Activated CD4-positive, CD25-positive, alpha-beta regulatory T cell (primary cell): ENCODE measurements at places on chromosomes 6 and 20.

DNA sequence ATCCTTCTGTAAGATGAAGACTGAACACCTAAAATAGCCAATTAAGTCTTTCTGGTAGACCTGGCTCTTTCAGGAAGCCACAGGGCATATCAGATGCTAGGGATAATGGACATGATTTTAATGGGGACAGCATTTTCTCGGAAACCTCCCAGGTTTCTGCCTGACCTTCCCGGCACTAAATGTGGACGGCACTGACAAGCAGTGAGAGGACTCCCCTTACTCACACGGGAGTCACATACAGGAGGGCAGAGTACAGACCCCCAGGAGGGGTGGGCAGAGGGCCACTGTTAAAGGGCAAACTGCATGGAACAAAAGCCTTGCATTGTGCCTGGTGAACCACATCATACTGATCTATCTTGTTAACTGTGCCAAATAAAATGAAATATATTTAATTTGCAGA lies 19.9 kb downstream of the PSMG4 start:
- DNase-seq = no peak

- DNase-seq = no peak
Observed at GRCh38 chr6:52388790-52389189, 26.8 kb downstream of the PAQR8 start.

- no peak for DNase-seq
Observed at GRCh38 chr6:143232849-143233248, 172.2 kb downstream of the AIG1 start.

- no peak for DNase-seq
Observed at GRCh38 chr6:38103921-38104320, 284.4 kb downstream of the ZFAND3 start.

DNA sequence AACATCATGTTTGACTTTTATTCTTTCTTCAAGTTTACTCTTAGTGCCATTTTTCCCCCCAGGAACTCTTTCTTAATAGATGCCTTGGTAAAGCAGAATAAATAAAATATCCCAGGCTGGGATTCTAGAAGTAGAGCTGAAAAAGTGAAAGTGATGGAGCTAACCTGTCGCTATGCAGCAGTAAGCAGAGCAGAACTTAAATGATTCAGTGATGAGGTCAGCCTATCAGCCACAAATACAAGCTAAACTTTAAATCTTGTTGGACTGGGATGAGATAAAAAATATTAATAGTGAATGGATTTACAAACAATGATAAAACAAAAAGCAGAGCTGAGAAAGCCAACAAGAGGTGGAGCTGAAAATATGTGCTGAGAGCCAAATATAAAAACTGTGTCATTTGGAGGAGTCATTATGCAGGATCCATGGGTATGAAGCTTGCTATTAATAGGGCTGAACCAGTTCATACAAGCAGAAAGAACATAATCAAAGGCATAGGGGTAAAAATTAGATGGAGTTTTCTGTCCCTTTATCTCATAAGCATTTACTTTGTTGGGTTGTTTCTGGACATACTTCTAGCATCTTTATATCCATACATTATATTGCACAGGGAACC lies 877.8 kb downstream of the EPHA7 start:
- no peak for DNase-seq

DNA sequence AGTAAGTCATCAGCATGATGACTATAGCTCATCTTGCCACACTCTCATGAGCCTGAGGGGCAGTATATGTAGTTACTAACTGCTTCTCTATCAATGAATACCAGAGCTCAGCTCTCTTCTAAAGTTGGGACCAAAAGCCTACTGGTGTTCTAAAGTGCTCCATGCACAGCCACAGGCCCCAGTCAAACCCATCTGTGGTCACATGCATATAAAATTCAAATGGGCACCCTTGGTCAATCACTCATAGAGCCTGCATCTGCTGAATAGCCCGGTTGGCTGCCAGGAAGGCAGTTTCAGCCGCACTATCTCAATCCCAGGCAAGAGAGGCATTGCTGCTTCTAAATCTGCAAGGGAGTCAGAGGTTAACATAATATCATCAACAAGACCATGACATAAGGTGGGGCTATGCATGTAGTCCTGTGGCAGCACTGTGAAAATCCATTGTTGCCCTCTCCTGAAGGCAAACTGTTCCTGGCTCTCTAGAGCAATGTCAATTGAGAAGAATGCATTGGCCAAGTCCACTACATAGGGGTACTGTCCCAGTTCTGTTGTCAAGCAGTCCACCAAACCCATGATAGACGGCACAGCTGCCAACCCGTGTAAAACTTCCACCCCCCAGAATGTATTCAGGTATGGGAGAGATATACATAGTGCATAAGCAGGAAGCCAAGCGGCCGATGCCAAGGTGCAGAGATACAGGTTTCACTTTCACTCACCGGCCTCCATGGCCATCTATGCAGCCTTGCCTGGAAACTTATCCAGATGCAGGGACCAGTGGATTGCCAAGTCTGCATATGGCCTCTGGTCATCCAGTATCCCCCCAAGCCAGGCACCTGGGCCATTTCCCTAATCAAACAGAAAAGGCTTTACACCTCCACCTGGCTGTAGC lies 76.2 kb downstream of the ALDH8A1 start:
- no peak for DNase-seq

- no peak for DNase-seq
Observed at GRCh38 chr20:25177890-25178321, 17.6 kb upstream of the ENTPD6 start.

- DNase-seq = no peak
Observed at GRCh38 chr6:148968771-148969602, 222.2 kb downstream of the UST start.

- no peak for DNase-seq
Observed at GRCh38 chr20:36339646-36340592, 33.8 kb downstream of the DLGAP4 start.
